ENCODE measurements at places on chromosomes 5 and 9.
A peak's percentile ranks its signal among the peaks of the same experiment; 100 is the strongest.

- no peak for DNase-seq
Observed at GRCh38 chr5:150213530-150213929, 23.7 kb downstream of the SLC6A7 start.

DNA sequence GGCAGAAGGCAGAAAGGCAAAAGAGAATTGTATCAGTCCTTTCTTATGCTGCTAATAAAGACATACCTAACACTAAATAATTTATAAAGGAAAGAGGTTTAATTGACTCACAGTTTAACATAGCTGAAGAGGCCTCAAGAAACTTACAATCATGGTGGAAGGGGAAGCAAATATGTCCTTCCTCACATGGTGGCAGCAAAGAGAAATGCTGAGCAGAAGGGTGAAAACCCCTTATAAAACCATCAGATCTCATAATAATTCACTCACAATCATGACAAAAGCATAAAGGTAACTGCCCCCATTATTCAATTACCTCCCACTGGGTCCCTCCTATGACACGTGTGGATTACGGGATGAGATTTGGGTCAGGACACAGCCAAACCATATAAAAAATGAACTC, 312.5 kb upstream of the PTGER4 start:
- peak; percentile 52 for DNase-seq

DNA sequence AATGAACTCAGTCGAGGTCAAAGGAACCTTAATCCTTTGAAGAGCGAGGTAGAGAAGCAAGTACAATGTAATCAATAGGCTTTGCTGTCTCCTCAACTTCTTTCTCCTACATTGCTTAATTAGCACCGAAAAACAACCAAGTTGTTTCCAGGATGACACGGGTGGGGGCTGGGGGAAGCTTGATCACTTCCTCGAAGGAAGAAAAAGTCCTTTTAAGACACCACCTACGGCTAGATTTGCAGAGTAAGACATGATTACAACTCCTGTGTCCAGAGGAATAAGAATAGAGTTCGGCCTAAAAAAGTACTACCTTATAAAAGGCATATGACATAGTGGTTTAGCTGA, 811 bp upstream of the ARRDC3 start:
- DNase-seq = peak; percentile 15

- DNase-seq = no peak
Observed at GRCh38 chr5:73192370-73192769, 19.4 kb downstream of the TMEM174 start.

DNA sequence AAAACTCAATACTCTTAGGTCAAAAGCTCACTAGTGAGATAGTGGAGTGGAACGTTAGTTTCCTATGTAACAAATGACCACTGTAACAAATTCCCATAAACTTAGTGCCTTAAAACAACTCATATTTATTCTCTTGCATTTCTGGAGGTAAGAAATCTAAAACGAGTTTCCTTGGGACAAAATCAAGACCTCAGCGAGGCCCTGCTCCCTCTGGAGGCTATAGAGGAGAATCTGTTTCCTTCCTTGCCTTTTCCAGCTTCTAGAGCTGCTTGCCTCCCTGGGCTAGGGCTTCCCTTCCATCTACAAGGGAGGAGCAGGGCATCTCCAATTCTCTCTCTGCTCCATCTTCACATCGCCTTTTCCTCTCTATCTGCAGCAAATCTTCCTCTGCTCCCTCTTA, 32.0 kb downstream of the SEMA5A start:
- no peak for DNase-seq

- DNase-seq = no peak
Observed at GRCh38 chr5:179914032-179914755, 6.5 kb upstream of the TBC1D9B start.
